Stimulated activated CD4-positive, alpha-beta T cell treated with anti-CD3 and anti-CD28 coated beads, Interleukin-1b, Interleukin-23, amount 100 ng/mL, for 24 hours (primary cell): ENCODE measurements at places on chromosomes 11 and 22.

GRCh38 chr11:60288531-60288930, 8.1 kb downstream of the MS4A4A start:
- no peak for DNase-seq

DNA sequence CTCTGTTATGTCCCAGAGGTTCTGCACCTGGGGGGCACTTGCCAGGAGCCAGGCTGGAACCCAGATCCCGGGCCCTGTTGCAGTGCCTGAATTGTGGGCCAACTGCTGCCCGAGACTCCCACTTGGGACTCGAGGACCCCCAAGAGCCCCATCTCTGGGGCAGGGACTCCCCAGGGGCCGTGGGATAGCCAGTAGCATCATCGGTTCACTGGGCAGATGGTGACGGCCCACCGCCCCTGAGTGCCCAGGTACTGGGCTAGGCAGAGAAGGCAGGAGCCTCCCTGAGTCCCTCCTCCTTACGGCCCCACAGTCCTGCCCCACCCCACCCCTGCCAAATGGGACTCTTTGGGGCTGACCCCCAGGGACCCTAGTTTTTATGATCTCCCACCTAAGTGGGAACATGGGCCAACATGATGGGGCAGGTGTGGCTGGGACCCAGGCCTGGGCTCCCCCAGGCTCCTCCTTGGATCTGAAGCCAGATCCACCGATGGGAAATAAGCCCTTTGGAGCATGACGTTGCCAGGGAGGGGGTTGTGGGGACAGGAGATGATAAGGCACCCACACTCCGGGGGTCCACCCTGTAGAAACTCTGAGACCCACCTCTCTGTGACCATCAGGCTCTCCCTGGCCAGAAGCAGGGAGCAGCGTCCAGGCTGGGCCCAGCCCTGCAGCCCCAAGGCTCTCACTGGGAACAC, 94.5 kb upstream of the FGF3 start:
- no peak for DNase-seq

DNA sequence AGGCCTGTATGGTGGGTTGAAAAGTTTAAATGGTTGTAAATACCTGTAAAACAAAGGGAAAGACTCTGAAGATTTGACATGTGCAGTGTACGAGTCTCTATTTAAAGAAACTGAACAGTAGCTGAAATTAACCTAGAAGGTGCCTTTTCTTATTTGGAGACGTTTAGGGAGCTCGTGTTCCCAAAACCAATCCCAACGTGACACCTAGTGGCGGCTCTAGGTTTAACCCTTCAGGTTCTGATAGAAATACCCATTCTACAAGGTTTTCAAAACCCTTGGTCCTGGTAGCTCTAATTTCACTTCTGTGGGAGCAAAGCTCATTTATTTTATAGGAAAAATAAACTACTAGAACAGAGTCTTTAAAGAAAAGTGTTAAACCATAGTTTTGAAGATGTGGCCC, 258.3 kb downstream of the LRRC4C start:
- DNase-seq = no peak

DNA sequence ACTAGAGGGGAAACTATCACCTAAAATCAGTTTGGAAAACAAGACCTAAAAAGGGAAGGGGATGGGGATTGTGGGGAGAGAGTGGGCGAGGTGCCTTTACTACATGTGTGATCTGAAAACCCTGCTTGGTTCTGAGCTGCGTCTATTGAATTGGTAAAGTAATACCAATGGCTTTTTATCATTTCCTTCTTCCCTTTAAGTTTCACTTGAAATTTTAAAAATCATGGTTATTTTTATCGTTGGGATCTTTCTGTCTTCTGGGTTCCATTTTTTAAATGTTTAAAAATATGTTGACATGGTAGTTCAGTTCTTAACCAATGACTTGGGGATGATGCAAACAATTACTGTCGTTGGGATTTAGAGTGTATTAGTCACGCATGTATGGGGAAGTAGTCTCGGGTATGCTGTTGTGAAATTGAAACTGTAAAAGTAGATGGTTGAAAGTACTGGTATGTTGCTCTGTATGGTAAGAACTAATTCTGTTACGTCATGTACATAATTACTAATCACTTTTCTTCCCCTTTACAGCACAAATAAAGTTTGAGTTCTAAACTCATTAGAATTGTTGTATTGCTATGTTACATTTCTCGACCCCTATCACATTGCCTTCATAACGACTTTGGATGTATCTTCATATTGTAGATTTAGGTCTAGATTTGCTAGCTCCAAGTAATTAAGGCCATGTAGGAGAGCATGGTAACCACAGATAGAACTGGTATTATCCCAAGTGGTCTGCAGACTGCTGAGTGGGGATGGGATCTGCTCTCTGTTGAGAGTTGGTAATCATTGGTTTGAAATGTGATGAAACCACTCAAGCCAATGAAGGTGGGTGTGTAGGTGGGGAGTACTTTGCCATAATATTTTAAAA, 3.6 kb downstream of the NEAT1 start:
- DNase-seq = no peak

DNA sequence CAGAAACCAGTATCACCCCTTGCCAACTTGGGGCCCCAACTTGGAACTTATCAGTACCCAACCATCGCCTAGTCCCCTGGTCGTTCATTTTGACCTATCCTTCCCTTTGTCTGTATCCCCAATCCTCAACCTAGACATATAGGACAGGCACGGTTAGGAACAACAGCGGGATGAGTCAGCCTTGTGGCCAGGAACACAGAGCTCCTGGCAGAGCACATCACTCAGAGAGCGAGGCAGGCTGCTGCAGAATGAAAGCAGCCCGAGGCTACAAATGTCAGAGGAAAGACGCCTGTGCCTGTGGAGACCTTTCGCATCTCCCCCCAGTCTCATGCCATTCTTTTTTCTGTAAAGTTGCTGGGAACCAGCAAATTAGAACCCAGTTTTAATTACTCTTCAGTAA, 14.6 kb downstream of the DKK3 start:
- no peak for DNase-seq

DNA sequence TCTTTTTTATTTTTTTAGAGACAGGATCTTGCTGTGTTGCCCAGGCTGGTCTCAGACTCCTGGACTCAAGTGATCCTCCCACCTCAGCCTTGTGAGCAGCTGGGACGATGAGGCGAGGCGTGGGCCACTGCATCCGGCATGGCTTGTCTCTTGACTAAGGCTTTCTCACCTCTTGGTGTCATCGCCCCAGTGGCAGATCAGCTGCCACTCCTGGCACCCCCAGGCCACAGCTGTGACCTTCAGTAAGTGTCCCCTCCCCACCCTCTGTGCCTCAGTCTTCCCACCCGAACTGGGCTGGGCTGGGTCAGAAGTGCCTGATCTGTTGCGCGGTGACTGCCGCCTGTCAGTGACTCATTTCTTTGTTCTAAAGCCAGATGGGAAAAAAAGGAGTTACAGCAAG, 3.6 kb downstream of the SYNGR1 start:
- DNase-seq = no peak

DNA sequence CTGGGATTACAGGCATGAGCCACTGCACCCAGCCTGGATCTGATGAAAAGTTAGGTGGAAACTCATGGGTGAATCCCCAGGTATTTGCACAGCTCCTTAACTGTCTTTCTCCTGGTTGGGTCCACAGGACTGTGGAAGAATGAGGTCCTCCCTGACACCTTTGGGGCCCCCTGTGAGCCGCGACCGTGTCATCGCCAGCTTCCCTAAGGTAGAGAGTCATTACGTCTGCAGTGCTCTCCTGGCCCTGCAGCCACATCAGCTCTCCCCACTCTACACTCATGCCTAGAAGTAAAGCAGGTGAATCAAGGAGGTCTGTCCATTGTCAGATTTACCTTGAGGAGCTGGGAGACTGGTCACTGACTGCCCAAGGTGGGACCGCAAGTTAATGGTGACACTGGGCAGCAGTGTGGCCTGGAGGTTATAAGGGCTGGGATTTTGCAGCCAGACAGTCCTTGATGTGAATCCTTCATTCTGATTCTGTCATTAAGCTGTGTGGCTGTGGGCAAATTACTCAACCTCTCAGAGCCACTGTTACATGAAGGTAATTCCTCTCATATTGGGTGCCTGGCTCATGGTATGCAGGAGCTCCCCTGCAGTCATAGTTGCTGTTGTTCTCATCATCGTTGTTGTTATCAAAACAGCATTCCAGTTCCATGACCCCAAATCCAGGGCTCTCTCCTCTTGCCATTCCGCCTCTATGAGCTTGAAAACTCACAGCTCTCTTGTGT, 1.4 kb downstream of the RAB36 start:
- no peak for DNase-seq

DNA sequence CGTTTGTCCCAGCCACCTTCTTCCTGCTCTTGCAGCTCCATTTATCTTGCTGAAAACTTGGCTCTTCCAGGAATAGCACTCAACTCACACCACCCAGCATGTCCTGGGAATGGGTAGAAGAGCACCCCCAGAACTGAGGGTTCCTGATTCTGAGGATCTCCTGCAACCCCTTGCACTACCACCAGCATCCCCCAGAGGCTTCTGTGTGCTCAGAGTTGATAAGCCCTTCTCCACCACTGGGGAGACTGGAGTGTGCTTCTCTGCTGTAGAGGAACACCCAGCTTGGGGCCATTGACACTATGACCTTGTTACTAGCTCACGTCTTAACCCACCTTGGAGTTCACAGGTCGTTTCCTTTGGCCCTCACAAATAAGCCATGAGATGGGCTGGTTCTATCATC, 121.0 kb downstream of the GRIK4 start:
- no peak for DNase-seq

GRCh38 chr22:49147171-49147570, 680.5 kb downstream of the BRD1 start:
- no peak for DNase-seq

DNA sequence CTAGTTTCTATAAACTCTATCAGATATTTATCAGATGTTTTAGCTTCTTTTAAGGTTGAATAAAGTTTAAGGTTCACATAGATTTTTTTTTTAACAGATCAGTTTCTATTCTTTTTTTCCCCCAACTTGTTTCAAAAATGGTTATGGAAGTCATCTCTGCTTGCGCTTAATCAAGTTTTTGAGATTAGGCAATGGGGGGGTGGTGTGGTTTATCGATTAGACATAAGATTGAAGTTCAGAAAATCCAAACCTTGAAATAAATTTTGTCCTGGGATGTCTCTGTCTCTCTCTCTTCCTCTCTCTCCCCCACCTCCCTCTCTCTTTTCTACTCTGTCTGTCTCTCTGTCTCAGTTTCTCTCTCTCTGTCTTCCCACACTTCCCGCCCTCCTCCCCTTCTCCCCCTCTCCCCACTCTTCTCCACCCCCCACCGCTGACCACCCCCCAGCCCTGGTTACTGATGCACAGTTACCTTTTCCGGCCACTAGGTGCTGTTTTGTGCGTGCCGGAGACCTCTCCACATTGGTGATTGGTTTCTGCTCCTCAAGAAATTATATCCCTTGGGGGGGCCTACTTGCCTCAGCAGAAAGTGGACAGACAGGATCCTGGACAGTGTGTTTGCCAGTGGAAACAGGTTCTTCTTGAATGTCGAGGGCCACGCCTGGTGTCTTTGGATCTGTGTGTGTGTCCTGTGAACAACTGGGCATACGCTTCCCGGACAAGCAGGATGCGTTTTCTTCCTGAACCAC, 29.7 kb upstream of the ANO1 start:
- DNase-seq = no peak

GRCh38 chr11:96054870-96055705, 131.2 kb upstream of the MTMR2 start:
- DNase-seq = no peak

GRCh38 chr11:61041755-61042518, 60.4 kb upstream of the CD5 start:
- no peak for DNase-seq

DNA sequence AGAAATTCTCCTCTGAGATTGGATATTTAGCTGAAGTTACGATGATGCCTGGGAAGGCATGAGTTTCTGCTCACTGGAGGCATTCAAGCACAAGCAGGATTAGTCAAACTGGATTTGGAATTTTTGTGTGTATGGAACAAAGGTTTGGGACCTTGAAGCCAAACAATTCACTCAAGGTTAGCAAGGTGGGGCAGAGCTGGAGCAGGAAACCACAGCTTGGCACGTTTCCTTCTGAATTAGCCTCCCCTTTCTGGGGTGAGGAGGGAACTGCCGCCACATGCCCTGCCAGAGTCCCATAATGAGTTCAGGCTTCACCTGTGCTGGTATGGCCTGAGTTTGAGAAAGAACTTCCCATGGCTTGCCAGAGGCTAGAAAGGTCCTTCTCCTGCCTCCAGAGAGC, 50.9 kb upstream of the RRAS2 start:
- no peak for DNase-seq

- no peak for DNase-seq
Observed at GRCh38 chr11:78374917-78375316, 42.7 kb downstream of the GAB2 start.

- no peak for DNase-seq
Observed at GRCh38 chr11:5007561-5007960, 12.9 kb downstream of the OR51L1 start.

GRCh38 chr11:2671748-2672147, 28.0 kb downstream of the KCNQ1OT1 start:
- no peak for DNase-seq

GRCh38 chr22:23859201-23859600, 1.5 kb downstream of the SLC2A11 start:
- no peak for DNase-seq

DNA sequence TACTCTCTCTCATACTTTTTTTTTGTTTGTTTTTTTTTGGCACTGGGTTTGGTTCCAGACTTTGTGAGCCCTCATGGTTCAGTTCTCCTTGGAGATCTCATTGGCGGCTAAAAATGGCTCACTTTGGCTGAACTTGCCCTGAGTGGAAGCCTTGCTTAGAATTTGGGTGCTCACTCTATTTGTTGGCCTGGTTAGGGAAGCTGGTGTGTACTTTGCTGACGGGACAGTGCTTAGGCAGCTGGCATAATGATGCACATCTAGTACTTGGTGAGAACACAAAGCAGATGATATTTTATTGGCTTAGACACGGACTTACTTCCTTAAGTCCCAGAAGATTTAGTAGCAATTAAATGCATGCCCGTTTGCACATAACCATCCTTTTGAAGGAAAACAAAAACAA, 66.5 kb upstream of the GRAMD1B start:
- no peak for DNase-seq

DNA sequence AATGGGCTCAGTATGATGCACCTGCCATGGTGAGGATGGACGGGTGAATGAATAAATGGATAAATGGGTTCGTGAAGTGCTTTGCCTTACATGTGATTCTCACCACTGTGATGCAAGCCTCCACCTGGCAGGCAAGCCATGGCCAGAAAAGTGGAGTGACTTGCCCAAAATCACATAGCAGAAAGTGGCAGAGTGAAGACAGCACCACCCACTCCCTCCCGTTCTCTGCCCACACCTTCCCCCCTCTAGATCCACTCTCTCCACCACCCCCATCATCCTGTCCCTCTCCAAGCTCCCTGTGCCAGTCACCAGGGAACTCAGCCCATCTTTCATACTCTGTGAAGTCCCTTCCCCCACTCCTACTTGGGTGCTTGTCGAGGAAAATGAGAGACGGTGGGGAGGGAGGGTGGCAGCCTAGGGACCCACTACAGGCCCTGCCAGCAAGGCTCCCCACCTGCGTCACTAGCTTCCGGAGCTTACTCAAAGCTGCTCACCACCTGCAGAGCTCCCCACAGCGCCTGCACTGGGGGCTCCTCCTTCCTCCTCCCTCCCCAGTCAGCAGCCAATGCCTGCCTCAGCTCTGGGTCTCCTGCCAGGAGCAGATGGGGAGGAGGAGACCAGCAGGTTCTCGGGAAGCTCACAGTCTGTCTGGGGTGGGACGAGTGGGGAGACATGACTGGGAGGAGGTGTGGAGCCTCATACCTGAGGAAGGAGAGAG, 82.3 kb downstream of the PDE2A start:
- no peak for DNase-seq

- DNase-seq = no peak
Observed at GRCh38 chr11:45925550-45925949, 3.1 kb downstream of the LARGE2 start.
